ENCODE measurements at places on chromosomes 1 and 21. TPM values are rescaled to one million over a fixed set of nuclear protein-coding genes. Genes with fewer than 3 reads are reported as not detected.
A peak's percentile ranks its signal among the peaks of the same experiment; 100 is the strongest.

DNA sequence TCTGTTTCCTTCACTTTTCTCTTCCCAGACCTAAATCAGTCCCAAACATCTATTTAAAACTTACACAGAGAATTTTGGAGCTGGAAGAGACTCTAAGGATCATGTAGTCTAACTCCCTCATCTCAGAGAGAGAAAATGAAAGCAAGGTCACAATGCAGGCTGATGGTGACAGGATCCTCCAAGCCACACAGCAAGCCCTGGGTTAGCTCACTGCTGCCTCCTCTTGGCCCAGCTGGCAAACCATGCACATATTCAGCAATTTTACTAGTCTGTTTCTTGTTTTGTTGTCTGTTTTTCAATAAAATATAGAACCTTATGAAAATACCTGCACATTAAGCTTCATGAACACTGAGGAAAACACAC lies 27.7 kb upstream of the LY9 start:
- H3K27ac ChIP-seq = no peak overlapping the region
- no peak overlapping the region for H3K4me3 ChIP-seq
- peak; percentile 68 for DNase-seq

DNA sequence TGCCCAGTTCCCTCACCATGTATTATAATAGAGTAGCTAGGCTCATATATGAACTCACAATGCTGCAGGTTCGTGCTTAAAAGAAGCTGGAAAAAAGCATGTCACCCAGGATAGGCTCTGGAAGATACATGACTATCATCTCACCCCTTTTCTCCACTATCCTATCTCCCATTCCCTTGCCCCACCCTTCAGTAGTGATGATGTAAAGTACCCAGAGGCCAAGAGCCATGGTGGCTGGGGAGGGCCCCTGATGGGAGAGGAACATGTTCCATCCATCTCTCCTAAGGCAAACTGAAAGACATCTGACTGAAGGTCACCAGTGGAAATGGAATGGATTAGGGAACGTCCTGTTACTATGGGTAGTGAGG lies 20.3 kb upstream of the RBBP5 start:
- no peaks in the 10 kb centered on the region for H3K4me1 ChIP-seq
- H3K36me3 ChIP-seq = no peaks in the 10 kb centered on the region
- no peaks in the 10 kb centered on the region for H3K27me3 ChIP-seq
- H3K27ac ChIP-seq = no peak overlapping the region

- DNase-seq = no peak
- no peak overlapping the region for H3K4me3 ChIP-seq
- no peaks in the 10 kb centered on the region for H3K4me1 ChIP-seq
- H3K36me3 ChIP-seq = no peaks in the 10 kb centered on the region
- no peaks in the 10 kb centered on the region for H3K27me3 ChIP-seq
- no peak overlapping the region for H3K27ac ChIP-seq
Observed at GRCh38 chr1:145696630-145696960, 10.6 kb downstream of the PDZK1 start.

DNA sequence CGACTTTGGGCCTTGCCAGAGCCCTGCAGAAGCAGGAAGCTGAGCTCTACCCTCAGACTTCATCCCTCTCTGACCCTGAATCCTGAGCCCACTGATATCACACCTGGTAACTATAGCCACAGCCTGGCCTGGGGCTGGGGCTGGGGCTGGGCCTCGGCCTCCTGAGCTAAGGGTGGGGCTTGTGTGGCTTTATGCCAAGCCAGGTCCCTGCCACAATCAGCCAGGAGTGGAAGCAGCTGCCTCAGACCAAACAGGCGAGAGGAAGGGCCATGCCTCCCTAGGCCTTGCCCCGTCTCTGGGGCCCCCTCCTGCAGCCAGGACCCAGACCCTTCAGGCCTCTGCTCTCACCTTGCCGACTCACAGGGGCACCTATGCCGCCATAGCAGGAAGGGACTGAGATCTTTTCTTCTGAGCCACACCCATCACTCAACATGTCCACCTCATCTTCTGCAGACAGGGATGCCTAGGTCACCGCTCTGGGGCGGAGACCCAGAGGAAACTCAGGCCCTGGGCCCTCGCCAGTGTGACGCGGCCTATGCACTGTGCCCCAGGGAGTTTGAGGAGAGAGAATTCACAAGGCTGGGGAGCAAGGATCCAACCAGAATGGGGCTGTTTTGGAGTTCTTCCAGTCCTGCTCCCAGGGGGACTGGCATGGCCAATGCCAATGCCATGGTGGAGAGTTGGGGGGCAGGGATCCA lies 5.7 kb downstream of the UBXN11 start:
- H3K4me1 ChIP-seq = peaks cover 14% of the 10 kb centered on the region
- no peaks in the 10 kb centered on the region for H3K36me3 ChIP-seq

- no peak for DNase-seq
- H3K4me3 ChIP-seq = peak overlapping the region; percentile 5
- H3K27ac ChIP-seq = peak overlapping the region; percentile 83
- peaks cover 84% of the 10 kb centered on the region for H3K36me3 ChIP-seq
- no peaks in the 10 kb centered on the region for H3K27me3 ChIP-seq
Observed at GRCh38 chr1:94528299-94528698, 13.3 kb downstream of the F3 start.

- H3K27ac ChIP-seq = no peak within 1 kb of the TSS
- H3K27me3 ChIP-seq = peaks cover 64% of the 10 kb centered on the region
- DNase-seq = no peak
- no peak within 1 kb of the TSS for H3K4me3 ChIP-seq
- H3K36me3 ChIP-seq = no peaks in the 10 kb centered on the region
Observed at GRCh38 chr1:62318756-62319544, at the start of gene KANK4. Gene KANK4, minus strand, starts transcription at chr1:62319434. Its CDS starts 37,870 bp downstream, at chr1:62281564.

- no peak overlapping the region for H3K27ac ChIP-seq
- H3K36me3 ChIP-seq = no peaks in the 10 kb centered on the region
- peaks cover 19% of the 10 kb centered on the region for H3K4me1 ChIP-seq
- peak overlapping the region; percentile 2 for H3K4me3 ChIP-seq
Observed at GRCh38 chr1:235972311-235972689, 92.6 kb downstream of the NID1 start.

Gene FABP3
- not detected for total RNA-seq

Gene OR2T29
- total RNA-seq = not detected

GRCh38 chr1:48236716-48237470 lies 14.4 kb downstream of the SLC5A9 start:
- no peaks in the 10 kb centered on the region for H3K36me3 ChIP-seq
- DNase-seq = peak; percentile 12
- H3K4me3 ChIP-seq = no peak overlapping the region
- H3K27me3 ChIP-seq = peaks cover 10% of the 10 kb centered on the region

Gene IGSF21
- not detected for total RNA-seq

- no peak overlapping the region for H3K27ac ChIP-seq
- H3K27me3 ChIP-seq = no peaks in the 10 kb centered on the region
Observed at GRCh38 chr1:186429017-186429416, 31.9 kb downstream of the PDC start.

Gene UBL4B
- not detected for total RNA-seq

- H3K4me3 ChIP-seq = no peak overlapping the region
- no peaks in the 10 kb centered on the region for H3K27me3 ChIP-seq
- no peak for DNase-seq
- H3K27ac ChIP-seq = no peak overlapping the region
Observed at GRCh38 chr1:184162281-184162680, 110.8 kb downstream of the TSEN15 start.

Gene CD2
- not detected for total RNA-seq

- DNase-seq = peak; percentile 66
- no peak overlapping the region for H3K4me3 ChIP-seq
- H3K36me3 ChIP-seq = no peaks in the 10 kb centered on the region
- H3K4me1 ChIP-seq = no peaks in the 10 kb centered on the region
- H3K27ac ChIP-seq = no peak overlapping the region
Observed at GRCh38 chr1:60978421-60979357, 103.7 kb upstream of the NFIA start.

GRCh38 chr1:40096977-40097782 lies at the start of gene PPT1:
Gene PPT1, minus strand, starts transcription at chr1:40097252. Its CDS starts 14 bp downstream, at chr1:40097238.
- peak; percentile 81 for DNase-seq
- H3K27me3 ChIP-seq = no peaks in the 10 kb centered on the region
- H3K36me3 ChIP-seq = peaks cover 14% of the 10 kb centered on the region
- H3K4me1 ChIP-seq = peaks cover 33% of the 10 kb centered on the region

DNA sequence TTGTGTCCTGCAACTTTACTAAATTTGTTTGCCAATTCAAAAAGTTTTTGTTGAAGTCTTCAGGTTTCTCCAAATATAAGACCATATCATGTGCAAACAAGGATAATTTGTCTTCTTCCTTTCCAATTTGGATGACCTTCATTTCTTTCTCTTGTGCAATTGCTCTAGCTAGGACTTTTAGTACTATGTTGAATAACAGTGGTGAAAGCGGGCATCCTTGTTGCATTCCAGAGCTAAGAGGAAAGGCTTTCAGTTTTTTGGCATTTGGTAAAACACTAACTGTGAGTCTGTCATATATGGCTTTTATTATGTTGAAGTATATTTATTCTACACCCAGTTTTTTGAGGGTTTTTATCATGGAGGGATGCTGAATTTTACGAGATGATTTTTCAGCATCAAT lies 630.0 kb upstream of the ADGRL2 start:
- no peaks in the 10 kb centered on the region for H3K36me3 ChIP-seq
- H3K27me3 ChIP-seq = no peaks in the 10 kb centered on the region
- no peak overlapping the region for H3K27ac ChIP-seq
- peaks cover 19% of the 10 kb centered on the region for H3K4me1 ChIP-seq
- H3K4me3 ChIP-seq = no peak overlapping the region

- no peak for DNase-seq
- H3K27me3 ChIP-seq = peaks cover 14% of the 10 kb centered on the region
- H3K27ac ChIP-seq = no peak overlapping the region
- H3K36me3 ChIP-seq = no peaks in the 10 kb centered on the region
- H3K4me1 ChIP-seq = no peaks in the 10 kb centered on the region
Observed at GRCh38 chr1:174077749-174078490, 55.8 kb upstream of the RC3H1 start.

DNA sequence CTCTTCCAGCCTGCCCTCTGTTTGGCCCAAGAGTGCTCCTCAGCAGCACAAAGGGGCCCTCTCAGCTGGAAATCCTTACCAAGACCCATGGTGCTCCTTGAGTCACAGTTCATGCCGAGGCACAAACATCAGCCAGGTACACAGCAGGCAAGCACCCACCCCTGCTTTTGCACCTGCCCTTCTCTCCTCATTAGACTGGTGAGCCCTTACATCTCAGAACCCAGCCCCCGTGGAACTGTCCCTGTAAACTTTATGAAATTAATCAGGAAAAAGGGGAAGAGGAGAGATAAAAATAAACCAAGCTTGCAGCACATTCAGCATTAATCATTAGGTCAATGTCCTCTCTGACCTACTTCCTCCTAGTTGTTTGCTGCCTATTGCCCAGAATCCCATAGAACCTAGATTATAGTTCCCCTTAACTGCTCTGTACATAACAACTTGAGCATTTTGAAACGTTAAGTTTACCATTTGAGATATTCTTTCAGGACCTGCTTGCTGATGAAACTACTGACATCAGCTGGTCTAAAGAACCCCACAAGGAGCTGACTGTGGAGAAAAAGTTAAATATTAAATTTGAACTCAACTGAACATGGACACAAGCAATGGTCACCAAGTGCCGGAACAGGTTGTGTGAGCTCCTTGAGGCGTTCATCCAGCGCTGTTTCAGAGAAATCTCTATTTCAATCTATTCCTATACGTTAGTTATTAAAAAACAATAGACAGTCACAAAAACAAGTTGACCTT lies 738.4 kb downstream of the MATN1 start:
- H3K4me1 ChIP-seq = peaks cover 44% of the 10 kb centered on the region
- H3K4me3 ChIP-seq = peak overlapping the region; percentile 45
- H3K36me3 ChIP-seq = peaks cover 10% of the 10 kb centered on the region
- no peaks in the 10 kb centered on the region for H3K27me3 ChIP-seq

Gene EPHA10
- total RNA-seq = 7.8 TPM

Gene DNALI1
- total RNA-seq = 4.8 TPM

- H3K36me3 ChIP-seq = no peaks in the 10 kb centered on the region
- H3K4me3 ChIP-seq = no peak overlapping the region
- no peak overlapping the region for H3K27ac ChIP-seq
- DNase-seq = no peak
- no peaks in the 10 kb centered on the region for H3K4me1 ChIP-seq
Observed at GRCh38 chr1:3060601-3061551, 8.1 kb upstream of the PRDM16 start.

GRCh38 chr1:16231331-16232315 lies 5.4 kb downstream of the CPLANE2 start:
- peaks cover 7% of the 10 kb centered on the region for H3K36me3 ChIP-seq
- no peak for DNase-seq
- H3K4me3 ChIP-seq = no peak overlapping the region

GRCh38 chr1:94273111-94273510 lies 35.7 kb upstream of the ARHGAP29 start:
- no peaks in the 10 kb centered on the region for H3K36me3 ChIP-seq
- H3K4me3 ChIP-seq = no peak overlapping the region
- H3K27me3 ChIP-seq = no peaks in the 10 kb centered on the region
- H3K4me1 ChIP-seq = peaks cover 29% of the 10 kb centered on the region
- no peak overlapping the region for H3K27ac ChIP-seq

GRCh38 chr1:9291914-9292360 lies 757 bp upstream of the SPSB1 start:
- no peaks in the 10 kb centered on the region for H3K27me3 ChIP-seq
- H3K4me3 ChIP-seq = peak overlapping the region; percentile 60
- H3K27ac ChIP-seq = no peak overlapping the region

Gene MUL1
- total RNA-seq = 24.3 TPM

DNA sequence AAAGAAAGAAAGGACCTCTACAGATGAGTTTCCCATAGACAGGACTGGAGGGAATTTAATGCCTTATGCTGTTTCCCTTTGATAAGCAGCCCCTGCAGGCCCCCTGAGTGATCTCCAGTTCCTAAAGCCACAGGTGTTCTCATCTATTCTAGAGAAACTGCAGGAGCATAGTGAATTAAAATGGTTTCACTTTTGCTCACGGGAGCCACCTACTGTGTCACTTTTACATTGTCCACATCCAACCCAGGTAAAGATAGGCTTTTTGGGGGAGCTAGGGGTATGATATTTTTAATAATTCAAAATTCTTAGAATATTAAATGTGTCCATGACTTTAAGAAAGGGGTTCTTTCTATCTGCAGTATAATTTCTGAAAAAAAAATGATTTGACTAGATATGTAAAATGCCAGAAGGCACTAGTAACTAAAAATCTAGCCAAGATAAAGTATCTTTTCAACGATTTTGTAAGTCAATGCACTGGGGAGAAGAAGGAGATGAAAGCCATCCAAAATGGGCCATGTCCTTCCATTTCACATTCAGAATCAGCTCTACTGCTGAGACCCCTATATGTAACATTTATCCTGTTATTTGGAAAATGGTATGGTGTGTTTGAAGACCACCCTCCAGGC lies 267.3 kb upstream of the DUSP10 start:
- H3K4me1 ChIP-seq = peaks cover 10% of the 10 kb centered on the region
- no peak overlapping the region for H3K4me3 ChIP-seq
- DNase-seq = peak; percentile 41

GRCh38 chr1:154276797-154277196 lies 4.4 kb downstream of the HAX1 start:
- no peaks in the 10 kb centered on the region for H3K27me3 ChIP-seq
- no peak overlapping the region for H3K27ac ChIP-seq
- H3K36me3 ChIP-seq = peaks cover 38% of the 10 kb centered on the region
- no peak overlapping the region for H3K4me3 ChIP-seq
- peak; percentile 31 for DNase-seq
- H3K4me1 ChIP-seq = peaks cover under 1% of the 10 kb centered on the region

- H3K36me3 ChIP-seq = peaks cover 18% of the 10 kb centered on the region
- no peak for DNase-seq
- no peak overlapping the region for H3K4me3 ChIP-seq
- no peak overlapping the region for H3K27ac ChIP-seq
- H3K4me1 ChIP-seq = no peaks in the 10 kb centered on the region
- no peaks in the 10 kb centered on the region for H3K27me3 ChIP-seq
Observed at GRCh38 chr1:21435646-21436487, 4.1 kb upstream of the NBPF3 start.

Gene UBXN10
- total RNA-seq = 0.37 TPM
